SK-N-MC (cell line): ENCODE measurements at places on chromosomes 5 and 9.

DNA sequence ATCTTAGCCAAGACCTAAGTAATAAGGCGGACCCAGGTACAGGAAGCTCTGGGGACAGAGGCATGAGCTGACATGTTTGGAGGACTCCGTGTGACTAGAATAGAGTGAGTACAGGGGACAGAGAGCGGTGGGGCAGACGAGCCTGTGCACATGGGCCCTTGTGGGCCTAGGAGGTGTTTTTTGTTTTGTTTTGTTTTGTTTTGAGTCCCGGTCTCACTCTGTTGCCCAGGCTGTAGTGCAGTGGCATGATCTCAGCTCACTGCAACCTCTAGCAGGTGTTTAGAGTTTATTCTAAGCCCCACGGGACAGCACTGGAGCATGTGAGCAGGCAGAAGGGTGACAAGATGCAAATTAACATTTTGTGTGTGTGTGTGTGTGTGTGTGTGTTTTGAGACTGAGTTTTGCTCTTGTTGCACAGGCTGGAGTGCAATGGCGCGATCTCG, 3.1 kb upstream of the EEIG1 start:
- DNase-seq = no peak

DNA sequence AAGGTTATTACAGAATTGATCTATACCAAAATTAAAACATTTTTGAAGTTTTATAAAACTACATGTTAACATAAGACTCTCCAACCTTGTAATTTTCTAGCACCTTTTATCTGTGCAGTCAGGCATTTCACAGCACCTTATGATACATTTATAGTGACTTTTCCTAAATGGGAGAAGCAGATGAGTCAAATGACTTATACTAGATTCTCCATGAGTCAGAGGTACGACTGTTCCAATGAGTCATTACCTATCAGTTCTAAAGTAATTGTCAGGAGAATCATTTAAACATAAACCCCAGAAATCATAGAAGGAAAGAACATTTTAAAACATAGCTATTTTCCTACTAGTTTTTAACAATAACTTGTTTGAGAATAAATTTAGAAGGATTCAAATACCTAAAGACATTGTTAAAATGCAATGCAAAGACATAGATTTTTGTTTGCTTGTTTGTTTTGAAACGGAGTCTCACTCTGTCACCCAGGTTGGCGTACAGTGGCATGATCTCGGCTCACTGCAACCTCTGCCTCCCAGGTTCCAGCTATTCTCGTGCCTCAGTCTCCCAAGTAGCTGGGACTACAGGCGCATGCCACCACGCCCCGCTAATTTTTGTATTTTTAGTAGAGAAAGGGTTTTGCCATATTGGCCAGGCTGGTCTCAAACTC, 34.7 kb upstream of the DMXL1 start:
- DNase-seq = no peak

DNA sequence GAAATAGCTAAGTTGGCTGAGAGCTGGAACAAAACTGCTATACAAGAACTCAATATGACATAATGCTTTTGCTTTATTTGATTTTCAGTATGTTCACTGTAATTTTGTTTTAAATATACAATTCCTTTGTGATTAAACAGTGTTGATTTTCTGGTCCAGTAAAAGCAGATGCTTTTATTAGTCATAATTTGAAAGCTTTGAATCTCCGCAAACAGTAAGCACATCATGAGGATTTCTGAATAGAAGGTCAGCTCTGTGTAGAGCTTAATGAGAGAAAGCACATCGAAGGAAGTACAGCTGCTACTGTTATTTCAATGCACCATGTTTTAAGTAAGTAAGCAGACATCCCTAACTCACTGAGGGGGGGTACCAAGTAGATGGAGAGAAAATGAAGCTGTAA, 701.3 kb upstream of the ACO1 start:
- no peak for DNase-seq

GRCh38 chr5:14242871-14243383, 99.8 kb downstream of the TRIO start:
- no peak for DNase-seq

- DNase-seq = no peak
Measured at GRCh38 chr5:132883261-132883834, 9.9 kb downstream of the LEAP2 start.

- no peak for DNase-seq
Measured at GRCh38 chr5:59756373-59757035, 137.0 kb downstream of the PDE4D start.

DNA sequence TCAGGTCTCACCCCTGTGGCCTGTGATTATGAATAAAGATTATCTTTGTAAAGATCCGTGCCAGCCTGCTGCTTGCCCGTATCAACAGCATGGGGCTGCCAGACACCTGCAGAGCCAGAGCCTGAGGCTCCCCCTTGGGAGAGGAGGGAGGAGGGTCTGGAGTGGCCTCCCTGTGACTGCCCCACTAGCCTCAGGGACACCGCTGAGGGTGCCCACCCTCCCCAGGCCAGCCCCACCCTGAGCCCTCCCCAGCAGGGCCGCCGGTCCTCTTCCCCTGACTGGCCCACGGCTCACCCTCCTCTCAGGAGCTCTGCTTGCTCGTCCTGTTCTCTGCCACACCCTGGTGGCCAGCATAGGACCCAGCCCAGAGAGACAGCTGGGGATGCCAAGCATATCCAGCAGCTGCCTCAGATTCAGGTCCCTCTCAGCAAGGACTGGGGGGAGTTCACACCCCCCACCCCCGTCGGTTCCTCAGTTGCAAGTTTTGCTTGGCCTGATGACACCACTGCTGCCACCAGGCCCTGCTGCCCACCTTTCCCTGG, 1.9 kb downstream of the SSNA1 start:
- no peak for DNase-seq

- no peak for DNase-seq
Measured at GRCh38 chr5:69364414-69364813, 4.9 kb downstream of the AK6 start.

GRCh38 chr9:91953718-91954117, 3.7 kb upstream of the ROR2 start:
- DNase-seq = no peak

- no peak for DNase-seq
Measured at GRCh38 chr9:74122661-74123060, 374.5 kb upstream of the RORB start.

DNA sequence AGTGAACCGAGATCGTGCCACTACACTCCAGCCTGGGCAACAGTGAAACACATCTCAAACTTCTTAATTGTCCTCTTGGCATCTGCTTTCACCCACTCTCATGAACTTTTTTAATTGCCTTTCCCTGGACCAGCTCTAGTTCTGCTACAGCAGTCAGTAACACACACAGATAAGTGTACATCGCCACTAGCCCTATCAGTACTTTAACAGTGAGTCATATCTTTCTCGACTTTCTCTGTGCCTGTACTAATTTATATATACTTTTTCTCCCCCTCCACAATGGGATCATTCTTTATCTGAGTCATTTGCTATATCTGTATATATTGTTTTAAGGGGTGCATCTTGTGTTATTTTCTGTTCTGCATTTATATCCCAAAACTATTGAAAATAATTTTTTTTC, 6.7 kb downstream of the CDC37L1 start:
- no peak for DNase-seq

- DNase-seq = no peak
Measured at GRCh38 chr9:136516191-136516654, 29.6 kb downstream of the NOTCH1 start.

- no peak for DNase-seq
Measured at GRCh38 chr9:4099976-4100735, 199.7 kb downstream of the GLIS3 start.

DNA sequence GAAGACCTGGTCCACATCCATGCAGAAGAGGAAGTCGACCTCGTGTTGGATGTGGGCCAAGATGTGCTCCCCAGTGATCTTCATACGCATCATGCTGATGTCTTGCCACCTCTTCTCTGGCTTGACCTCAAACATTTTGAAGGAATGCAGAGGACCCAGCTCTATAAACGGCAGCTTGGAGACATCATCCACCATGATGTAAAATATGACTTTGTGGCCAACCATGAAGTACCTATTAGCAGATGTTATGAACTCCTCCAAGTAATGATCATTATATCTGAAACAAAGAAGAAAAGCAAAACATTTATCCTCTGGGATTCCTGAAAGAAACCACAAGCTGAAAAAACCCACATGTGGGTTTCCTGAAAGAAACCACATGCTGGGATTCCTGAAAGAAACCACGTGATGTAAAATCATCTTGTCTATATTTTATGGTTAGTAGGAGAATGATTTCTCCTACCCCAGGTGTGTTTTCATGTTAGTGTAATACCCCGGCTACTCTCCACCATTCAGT, 52.3 kb downstream of the GGTA1 start:
- peak; percentile 53 for DNase-seq

GRCh38 chr9:134694714-134695113, 53.1 kb downstream of the COL5A1 start:
- no peak for DNase-seq

DNA sequence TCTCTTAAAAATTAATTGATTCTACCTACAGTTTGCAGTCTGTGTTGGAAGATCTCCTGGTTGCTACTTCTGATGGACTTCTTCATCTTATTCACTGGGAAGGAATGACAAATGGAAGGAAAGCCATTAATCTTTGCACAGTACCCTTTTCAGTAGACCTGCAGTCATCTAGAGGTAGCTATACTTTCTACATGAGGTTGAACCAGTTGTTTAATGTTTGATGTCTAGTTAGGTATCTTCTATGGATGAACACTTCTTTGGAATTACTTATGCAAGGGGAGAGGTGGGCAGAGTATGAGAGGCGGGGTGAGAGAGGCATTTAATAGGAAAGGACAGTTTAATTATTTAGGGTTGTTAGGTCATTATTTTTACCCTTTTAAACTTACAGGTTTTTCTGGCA, 91.2 kb downstream of the RIC1 start:
- no peak for DNase-seq

DNA sequence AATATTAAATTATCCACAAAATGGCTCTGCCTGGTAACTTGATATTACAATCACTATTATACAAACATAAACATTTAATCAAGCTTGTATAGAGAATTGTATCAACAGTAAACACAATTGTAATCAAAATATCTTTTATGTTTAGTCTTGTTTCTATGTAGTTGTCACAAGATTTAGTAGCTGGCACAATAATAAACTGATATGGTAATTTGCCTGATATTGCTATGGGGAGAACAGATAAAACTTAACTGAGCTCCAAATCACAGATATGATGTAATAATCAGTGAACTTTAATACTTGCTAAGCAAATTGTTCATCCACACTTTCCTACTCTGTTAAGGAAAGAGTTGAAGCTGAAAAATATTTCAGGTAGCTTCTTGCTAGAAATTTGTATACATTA, 189.8 kb downstream of the MPDZ start:
- no peak for DNase-seq

DNA sequence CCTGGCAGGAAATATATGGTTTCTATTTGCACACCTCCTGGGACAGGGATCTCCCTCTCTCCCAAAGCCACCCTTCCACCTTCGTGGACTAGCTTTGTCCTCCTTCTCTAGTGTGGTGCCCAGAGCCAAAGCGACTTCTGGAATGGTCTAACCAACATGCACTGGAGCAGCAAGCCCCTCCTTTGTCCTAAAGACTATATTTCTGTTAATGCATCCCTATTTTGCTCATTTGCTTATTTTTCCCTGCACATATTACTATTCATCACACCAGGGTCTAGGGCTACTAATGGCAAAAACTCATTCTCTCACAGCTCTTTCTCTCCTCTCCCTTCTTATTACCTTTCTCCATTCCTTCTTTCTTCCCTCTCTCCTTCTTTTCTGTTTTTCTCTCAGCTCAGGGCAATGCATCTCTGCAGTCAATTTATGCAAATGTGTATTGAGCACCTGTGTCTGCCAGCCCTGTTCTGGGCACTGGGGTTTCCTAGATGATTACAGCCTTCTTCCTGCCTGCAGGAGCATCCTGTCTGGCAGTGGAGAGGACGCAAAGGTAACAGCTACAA, 2.8 kb upstream of the NEURL1B start:
- no peak for DNase-seq
